ENCODE measurements at places on chromosomes 6 and 20.
A peak's percentile ranks its signal among the peaks of the same experiment; 100 is the strongest.

GRCh38 chr20:32466739-32467505, 108.8 kb downstream of the ASXL1 start:
- no peak for DNase-seq

DNA sequence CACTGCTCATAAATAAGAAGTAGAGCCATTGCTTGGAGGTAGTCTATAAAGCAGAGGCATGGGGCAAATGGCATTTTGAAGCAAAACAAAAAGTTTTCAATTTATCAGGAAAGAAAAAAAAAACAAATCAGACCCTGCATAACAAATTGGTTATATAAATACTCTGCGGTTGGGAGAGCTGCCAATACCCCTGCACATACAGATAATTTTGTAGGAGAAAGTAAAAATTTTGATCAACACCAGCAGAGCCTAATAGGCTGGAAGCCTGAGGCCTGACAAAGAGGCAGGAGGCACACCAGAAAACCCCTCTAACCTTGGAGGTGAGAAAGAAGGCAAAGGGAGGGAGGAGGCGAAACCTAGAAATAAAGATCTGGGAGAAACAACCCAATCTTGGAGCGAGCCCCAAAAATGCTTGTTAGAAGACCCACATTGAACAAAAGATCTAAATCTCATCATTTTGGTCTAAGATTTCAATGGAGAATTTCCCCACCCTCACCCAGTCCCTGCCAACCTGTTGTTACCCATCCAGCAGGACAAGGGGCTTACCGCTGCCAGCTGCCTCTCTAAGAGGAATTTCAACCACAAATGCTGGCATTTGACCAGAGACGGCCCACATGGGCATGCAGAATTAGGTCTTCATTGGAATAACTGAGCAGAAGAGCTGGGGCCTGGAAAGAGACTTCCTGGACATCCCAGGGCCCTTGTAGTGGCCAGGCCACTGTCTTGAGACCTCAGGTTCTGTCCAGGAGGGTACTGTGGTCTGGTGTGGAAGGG, 28.4 kb downstream of the FOXA2 start:
- no peak for DNase-seq

GRCh38 chr20:46720776-46721425, 11.5 kb downstream of the SLC2A10 start:
- DNase-seq: no peak

DNA sequence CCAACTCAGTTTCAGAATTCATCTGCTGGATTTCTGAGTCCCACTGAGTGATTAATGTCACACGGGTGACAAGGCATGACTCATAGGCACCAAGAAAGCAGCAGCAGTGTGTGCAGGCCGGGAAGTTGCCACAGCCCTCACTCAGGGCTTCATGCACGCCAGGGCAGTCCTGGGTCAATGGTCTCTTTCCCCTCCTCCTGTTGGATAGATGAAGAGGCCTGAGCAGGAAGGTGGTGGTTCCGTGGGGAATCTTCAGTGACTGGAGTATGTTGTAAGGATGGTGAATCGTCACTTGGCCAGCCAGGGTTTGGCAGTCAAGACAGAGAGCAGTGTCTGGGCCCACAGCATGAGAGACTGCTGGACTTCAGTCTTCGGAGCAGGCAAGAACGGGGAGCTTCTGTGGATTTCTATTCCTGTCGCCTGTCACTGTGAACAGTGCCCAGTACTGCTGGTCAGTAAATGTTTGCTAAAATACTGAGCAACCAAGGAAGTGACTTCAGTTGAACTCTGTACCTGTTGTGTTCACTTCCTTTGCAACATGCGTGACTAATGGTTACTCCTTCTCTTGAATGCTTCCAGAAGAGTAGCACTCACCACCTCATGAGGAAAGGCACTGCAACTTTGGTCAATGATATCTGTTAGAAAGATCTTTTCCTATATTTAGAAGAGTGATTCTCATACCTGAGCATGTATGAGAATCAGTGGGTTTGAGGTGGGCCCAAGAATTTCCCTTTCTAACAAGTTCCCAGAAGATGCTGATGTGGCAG, 62.0 kb upstream of the CD93 start:
- DNase-seq: peak; percentile 81

DNA sequence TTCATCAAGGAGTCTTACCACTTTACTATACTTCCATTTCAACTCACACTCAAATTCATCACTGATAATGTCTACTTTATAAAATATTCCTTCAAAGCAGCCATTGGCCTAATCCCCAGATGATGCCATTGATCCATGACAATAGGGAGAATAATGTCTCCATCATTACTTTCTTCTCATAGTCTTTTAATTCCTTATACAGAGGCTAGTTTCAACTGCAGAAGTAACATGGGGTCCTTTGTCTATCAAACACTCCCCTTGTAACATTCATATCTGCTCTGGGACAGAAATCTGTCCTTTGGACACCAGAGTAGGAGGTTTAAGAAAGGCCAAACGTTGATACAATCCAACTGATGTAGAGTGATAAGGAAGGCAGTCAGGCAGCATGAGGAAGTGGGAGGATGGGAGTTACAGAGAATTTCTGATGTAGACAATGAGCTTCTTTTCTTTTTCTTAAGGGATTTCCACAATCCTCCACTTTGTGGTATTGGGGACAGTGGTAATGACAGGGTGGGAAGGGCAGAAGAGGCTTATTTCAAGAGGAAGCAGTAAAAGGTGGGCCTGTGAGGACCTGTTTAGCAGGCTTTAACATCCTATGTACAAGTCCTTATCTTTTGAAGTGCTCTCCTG, 18.9 kb upstream of the HLA-DOA start:
- DNase-seq: no peak

DNA sequence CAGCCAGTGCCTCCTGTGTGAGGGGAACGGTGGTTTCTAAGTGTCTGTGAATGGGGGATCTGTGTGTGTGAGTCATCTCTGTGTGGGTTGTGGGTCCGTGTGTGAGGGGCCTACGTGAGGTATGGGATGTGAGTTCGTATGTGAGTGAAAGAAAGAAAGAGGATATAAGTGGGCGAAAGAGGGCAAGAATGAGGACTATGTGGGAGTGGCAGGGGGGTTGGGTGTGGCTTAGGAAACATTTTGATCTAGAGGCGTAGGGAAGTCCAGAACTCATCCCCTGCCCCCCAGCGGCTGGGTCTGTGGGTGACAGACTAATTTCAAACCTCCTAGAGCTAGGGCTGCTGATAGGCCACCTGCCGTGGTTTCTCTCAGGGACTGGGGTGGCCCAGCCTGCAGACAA, 35.5 kb downstream of the DHX35 start:
- DNase-seq: no peak

DNA sequence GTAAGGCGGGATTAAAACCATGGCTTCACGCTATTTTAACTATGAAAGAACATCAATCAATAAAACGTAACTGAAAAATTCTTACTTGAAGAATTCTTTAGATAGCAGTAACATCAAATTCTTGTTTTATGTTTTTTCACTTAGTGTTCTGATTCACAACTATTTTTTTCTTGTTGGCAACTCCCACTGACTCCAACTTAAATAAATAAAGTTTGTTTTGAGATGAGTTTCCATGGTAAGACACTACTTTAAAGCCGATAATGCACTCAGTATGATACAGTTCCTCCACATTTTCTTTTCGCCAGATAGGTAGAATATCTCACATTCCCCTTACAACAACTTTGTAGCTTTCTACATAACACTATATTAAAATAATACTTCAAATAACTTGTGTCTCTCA, 33.1 kb upstream of the CNKSR3 start:
- peak; percentile 23 for DNase-seq

DNA sequence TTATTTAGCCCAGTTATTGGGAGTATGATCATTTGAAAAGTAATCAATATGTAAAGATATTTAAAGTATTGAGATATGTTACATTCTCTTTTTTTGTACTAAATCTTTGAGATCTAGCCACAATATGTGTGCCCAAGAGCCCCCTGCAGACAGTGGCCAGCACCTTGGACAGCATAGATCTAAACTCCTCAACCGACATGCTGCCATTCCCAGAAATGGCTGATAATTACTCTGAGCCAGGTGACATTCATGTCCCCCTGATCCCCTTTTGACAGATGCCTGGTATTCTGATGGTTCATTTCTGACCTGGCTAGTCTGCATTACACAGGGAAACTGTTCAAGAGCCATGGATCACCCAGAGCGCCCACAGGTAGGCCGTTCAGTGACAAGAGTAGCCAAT, 177.1 kb downstream of the ZDHHC14 start:
- DNase-seq: no peak

GRCh38 chr6:15350386-15351083, 104.7 kb downstream of the JARID2 start:
- DNase-seq: no peak

DNA sequence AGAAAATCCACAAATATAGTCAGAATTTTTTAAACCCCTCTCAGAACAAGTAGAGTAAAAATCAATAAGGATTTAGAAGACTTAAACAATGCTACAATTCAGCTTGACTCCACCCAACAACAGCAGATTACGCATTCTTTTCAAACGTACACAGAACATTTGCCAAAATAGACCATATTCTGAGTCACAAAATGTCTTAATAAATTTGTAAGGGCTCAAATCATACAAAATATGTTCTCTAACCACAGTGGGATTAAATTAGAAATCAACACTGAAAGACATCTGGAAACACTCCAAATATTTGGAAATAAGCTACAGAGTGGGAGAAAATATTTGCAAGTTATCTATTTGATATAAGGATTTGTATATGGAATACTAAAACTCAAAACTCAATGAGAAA, 164.2 kb upstream of the AKAP12 start:
- peak; percentile 66 for DNase-seq

GRCh38 chr6:33411632-33412005, 805 bp downstream of the PHF1 start:
- no peak for DNase-seq

GRCh38 chr6:163133017-163133416, 281.5 kb upstream of the QKI start:
- peak; percentile 2 for DNase-seq

- peak; percentile 65 for DNase-seq
Measured at GRCh38 chr6:111503194-111503593, 20.2 kb upstream of the REV3L start.

DNA sequence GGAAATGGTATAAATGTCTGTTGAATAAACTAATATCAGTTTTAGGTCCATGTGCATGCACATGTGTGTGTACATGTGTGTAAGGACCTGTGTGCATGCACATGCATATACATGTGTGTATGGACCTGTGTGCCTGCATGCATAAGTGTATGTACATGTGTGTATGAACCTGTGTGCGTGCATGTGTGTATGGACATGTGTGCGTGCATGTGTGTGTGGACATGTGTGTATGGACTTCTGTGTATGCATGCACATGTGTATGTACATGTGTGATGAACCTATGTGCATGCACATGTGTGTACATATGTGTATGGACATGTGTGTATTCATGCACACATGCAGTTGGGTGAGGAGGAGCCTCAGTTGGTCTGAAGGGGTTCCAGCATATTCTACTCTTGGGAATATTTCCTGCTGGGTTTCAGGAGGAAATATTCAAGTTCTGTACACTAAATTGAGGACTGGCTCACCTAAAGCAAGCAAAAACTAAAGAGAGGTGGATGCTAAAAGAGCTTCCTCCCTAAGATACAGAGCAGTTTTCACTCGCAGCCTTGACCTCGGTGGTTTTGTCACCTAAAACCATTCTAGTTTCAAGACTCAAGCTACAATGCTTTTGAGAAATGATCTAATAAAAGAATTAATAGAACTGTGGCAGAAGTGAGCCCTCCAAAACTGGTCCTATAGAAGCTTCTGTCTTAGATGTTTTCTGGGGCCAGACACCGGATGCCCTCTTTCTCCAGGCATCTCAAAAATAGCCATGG, 742.8 kb downstream of the MAFB start:
- DNase-seq: no peak

DNA sequence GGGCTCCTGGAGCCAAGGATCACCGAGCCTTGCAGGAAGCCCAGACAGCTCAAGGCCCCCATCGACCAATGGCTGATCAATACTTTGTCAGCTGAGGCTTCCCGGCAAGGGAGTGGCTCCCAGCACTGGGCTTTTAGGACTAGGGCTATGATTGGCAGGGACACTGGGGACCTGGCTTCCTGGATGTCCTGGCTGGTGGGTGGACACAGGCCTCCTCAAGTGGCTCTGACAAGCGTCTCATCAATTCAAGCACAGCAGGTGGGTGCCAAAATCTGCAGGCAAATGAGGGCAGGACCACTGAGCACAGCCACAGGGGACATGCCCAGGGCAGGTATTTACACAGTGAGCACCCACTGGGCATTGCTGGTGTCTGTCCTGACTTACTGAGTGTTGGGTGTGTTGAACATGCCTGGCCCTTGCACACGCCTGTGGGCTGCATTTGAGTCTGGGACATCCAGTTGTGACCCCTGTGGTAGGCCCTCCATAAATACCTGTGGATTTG, 420.1 kb upstream of the SULF2 start:
- DNase-seq: no peak

DNA sequence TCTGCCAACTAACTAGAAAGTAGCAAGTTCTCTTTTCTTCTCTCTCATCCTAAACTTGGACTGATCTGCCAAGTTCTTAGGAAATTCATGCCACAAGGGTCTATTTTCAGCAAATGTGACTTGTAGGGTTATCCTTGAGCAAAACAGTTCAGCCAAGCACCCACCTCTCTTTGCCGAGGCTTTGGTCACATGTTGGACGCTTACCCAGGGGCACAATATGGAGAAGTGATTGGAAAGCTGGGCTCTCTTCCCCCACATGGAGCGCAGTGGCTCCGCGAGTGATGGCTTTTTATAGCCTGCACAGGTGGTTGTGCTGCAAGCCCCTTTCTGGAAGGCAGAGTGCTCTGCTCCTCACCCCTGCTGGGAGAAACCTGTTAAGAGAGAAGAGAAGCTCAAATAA, 47.7 kb upstream of the FNDC1 start:
- DNase-seq: no peak

- peak; percentile 53 for DNase-seq
Measured at GRCh38 chr6:155227046-155227445, 36.8 kb upstream of the CLDN20 start.

- DNase-seq: peak; percentile 51
Measured at GRCh38 chr6:22737331-22737730, 168.0 kb downstream of the HDGFL1 start.

DNA sequence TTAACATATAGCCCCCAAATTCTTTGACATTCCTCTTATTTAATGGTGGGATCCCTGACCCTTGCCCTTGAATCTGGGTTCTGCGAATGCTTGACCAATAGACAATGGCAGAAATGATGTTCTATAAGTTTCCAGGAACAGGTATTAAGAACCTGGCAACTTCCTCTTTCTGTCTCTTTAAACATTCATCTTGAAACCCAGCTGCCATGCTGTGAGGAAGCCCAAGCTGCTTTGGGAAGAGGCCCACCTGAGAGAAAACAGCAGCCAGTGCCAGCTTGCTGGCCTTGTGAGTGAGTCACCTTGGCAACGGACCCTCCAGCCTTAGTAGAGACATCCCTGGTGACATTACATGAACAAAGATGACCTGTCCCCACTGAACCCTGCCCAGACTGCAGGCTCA, 45.2 kb upstream of the RALY start:
- no peak for DNase-seq

- peak; percentile 74 for DNase-seq
Measured at GRCh38 chr6:127342296-127342945, 988 bp downstream of the ECHDC1 start.

GRCh38 chr6:3292431-3293197, 33.9 kb downstream of the PSMG4 start:
- no peak for DNase-seq

- DNase-seq: peak; percentile 52
Measured at GRCh38 chr6:151962246-151962846, 154.9 kb downstream of the ESR1 start.

- peak; percentile 83 for DNase-seq
Measured at GRCh38 chr6:34531580-34532201, 24.4 kb downstream of the SPDEF start.

- no peak for DNase-seq
Measured at GRCh38 chr6:111173946-111174345, 86.6 kb downstream of the SLC16A10 start.

- DNase-seq: peak; percentile 77
Measured at GRCh38 chr6:10529231-10529801, 8.2 kb downstream of the GCNT2 start.

Data from fibroblast of lung (primary cell).